A549 treated with dexamethasone at 1 μM for 4 hours (cell line): ENCODE measurements at places on chromosomes 16 and 17. TPM values are rescaled to one million over a fixed set of nuclear protein-coding genes. Genes with fewer than 3 reads are reported as not detected.

Gene ARL17A
- 2.5 to 5.3 TPM (median 3.6 TPM) in 5 replicates for total RNA-seq

Gene SCIMP
- not detected in 5 replicates for total RNA-seq

Gene KRT31
- total RNA-seq, result 0.05 TPM in 1 of 5 replicates, not detected in the others

Gene CMTM2
- total RNA-seq, result not detected in 5 replicates

Gene MT3
- total RNA-seq, result 0.34 to 0.82 TPM (median 0.54 TPM) in 4 of 5 replicates, not detected in the other

Gene NLGN2
- total RNA-seq, result 11.3 to 19.7 TPM (median 17.9 TPM) in 5 replicates

Gene SPIRE2
- total RNA-seq, result 4.1 to 7.7 TPM (median 7.4 TPM) in 5 replicates

Gene LDHD
- 0.46 to 0.88 TPM (median 0.64 TPM) in 5 replicates for total RNA-seq

Gene CSH2
- not detected in 5 replicates for total RNA-seq

Gene CLEC3A
- not detected in 5 replicates for total RNA-seq

Gene FAM117A
- total RNA-seq, result 1.6 to 2.2 TPM (median 1.9 TPM) in 5 replicates
